Activated CD4-positive, alpha-beta T cell treated with anti-CD3 and anti-CD28 coated beads for 24 hours (primary cell): ENCODE measurements at places on chromosomes 2 and 18.

- no peak for DNase-seq
Measured at GRCh38 chr2:211487733-211488132, 931.3 kb downstream of the CPS1 start.

GRCh38 chr18:43022874-43023273 is 92.6 kb downstream of the RIT2 start:
- DNase-seq = no peak

DNA sequence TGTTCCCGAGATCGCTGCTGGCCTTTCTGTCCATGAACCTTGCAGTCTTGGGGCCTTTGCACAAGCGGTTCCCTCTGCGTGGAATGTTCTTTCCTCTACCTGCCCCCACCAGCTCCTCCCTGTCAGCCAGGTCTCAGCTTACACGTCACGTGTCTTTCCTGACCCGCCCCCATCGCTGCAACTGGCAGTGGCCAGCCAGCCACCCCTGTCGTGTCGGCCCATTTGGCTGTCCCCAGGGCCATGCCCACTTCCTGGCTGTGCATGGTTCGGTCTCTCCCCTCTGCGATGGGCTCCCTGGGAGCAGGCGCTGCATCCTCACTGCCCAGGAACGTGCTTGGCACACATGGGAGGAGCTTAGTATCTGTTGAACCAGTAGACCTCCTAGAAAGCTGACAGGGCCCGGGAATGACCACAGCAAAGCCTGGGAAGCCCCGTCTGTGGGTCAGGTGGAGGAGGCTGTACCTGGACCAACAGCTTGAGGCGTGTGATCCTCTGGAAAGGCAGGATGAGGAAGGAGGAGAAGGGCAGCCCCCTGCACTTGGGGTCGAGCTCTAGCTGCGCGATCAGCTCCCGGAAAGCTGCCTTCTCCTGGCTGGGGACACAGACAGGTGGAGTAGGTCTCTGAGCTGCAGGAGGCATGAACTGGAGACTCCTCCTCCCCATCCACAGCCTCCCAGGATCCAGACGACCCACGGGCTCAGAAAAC is 21.0 kb downstream of the SNORC start:
- no peak for DNase-seq

GRCh38 chr2:238260883-238261282 is 21.0 kb upstream of the HES6 start:
- no peak for DNase-seq

DNA sequence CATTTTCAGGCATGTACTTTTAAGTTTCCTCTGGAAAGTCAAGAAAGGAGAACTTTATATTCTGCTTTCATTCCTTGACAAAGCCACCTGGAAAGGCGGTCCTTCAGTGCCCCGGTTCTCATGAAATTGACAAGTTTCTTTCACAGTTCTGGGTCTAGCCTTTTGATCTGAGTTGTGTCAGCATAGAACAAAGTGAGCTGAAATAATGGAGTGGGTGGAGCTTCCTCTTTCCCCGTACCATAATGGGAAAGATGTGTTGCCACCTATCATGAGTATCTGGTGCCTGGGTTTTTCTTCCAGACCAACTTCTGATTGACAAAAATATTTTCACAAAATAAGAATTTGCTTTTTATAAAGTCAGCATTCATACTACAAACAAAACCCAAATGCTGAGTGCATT is 49.3 kb downstream of the PTRHD1 start:
- no peak for DNase-seq

GRCh38 chr18:777021-777420 is 35.0 kb downstream of the YES1 start:
- no peak for DNase-seq

- DNase-seq = no peak
Measured at GRCh38 chr2:121898483-121898882, 143.0 kb downstream of the TSN start.

- DNase-seq = no peak
Measured at GRCh38 chr18:39969803-39970494, 1985.1 kb upstream of the PIK3C3 start.

DNA sequence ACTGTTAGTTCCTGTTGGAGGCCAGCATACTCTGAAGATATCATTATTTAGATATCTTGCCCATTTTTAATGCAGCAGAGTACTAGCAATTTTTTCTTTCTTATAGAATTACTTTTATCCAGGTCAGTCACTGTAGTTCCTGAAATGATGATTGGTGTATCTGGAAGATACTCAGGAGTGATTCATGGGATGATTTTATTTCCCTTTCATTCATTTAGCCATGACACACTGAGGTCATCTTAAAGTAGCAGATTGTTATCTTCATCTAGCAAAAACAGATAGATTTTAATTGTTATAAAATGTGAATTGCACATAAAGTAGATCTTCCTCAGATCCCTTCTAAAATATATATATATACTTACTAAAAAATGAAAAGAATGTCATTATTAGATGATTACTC is 109.1 kb downstream of the PIK3C3 start:
- no peak for DNase-seq

GRCh38 chr2:69911985-69912563 is 2.8 kb upstream of the MXD1 start:
- no peak for DNase-seq

DNA sequence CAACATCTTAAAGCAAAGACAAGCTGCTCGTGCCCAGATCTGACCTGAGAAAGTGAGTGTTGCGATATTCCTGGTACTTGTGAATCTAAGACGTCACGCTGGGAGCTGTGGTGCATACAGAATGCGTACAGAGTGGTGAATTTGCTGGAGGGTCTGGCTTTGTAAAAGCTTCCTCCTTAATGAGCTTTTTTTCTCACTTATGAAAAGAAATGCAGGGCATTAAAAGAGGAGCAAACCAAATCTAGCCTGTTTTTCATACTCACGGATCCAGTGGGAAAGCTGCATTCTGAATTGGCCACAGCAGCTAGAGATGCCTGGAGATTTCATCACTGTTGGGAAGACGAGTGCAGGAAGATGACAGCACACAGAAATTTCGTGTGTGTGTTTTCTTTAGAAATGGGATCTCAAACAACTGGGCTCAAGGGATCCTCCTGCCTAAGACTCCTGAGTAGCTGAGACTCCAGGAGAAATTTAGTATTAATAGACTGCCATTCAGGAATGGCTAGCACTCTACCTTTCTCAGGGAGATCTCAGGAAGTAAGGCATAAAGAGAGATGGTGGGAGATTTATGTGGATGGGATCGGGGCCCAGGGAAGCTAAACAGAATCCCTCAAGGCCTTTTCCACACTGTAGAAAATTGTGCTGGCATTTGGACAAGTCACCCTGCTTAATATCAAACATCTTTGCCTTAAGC is 181.3 kb downstream of the ALPK2 start:
- no peak for DNase-seq

- no peak for DNase-seq
Measured at GRCh38 chr2:207847807-207848544, 78.3 kb upstream of the FZD5 start.

DNA sequence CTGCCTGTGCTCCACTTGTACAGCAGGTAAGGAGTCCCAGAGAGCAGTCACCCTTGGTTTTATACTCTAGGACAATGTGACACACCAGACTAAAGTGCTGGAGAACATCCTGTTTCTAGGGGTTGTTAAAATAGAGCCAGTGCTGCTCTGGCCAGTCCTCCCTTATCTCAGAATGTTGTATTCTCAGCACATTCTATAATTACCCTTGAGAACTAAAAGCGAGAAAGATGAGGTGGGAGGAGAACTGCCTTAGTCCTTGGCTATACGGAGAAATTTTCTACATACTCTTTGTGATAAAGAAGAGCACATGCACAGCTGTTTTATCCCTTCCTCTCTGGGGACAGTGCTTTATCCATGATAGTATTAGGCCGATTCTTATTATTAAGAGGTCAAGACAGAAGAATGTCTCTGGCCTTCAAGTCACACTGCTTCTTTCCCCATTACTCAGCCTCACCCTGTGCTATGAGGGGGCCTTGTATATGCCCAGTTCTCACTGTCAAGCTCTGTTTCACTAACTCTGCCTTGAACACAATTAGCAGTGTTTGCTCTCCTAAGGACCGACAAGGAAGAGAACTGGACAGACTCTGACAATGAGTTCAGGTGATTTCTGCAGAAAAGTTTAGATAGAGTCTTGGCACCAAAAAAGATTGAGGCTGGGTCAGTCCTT is 385.8 kb downstream of the TRIB2 start:
- DNase-seq = no peak

DNA sequence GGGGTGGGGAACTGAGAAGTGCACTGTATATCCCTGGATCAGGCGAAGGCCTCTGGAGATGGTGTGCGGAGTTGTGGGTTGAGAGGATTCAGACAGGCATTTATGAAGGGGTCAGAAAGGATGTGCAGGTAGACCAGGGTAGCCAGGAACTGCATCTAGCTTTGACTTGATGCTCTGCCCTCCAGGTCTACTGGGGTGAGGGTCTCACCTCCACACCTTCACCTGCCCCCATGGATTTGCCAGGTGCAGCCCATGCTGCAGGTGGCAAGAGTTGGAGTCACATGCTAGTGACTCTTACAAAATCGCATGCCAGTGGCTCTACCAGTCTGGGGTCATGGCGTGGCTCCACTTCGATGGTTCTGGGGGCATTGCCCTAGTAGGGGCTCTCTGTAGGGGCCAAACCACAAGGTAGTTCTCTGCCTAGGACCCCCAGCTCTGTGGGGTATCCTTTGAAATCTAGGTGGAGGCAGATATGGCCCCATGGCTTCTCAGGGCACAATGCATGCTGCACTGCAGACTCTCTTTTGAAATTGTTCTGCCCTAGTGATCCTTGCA is 18.9 kb upstream of the KCNF1 start:
- DNase-seq = no peak

- no peak for DNase-seq
Measured at GRCh38 chr2:96864343-96865091, 5.4 kb downstream of the SEMA4C start.

DNA sequence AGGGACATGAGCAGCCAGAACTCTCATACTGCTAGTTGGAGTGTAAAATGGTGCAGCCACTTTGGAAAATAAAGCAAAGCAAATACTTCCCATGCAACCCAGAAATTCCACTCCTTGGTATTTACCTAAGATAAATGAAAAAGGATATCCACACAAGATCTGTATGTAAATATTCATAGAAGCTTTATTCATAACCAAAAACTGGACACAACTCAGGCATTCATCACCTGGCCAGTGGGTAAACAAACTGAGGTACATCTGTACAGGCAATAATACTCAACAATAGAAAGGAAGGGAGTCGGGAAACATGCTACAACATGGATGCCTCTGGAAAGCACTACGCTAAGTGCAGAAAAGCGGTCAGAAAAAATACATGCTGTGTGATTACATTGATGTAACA is 2.5 kb upstream of the LOXHD1 start:
- no peak for DNase-seq

DNA sequence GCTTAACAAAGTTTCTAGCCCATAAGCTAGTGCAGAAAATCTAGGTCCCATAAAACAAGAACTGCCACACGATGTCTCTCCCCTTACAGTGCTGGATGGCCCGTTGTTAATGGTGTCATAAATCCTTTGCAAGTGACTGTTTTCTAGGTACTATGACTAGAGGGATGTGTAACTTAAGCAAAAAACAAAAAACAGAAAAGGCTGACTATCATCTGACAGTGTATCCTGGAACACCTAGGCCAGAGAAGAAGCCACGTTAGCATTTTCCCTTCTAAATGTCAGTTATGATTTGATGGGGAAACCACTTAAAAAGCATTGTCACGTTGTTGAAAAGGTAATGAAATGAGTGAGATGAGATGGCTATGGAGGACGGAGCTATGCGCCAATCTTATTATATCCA is 2.4 kb downstream of the CASP8 start:
- DNase-seq = no peak

DNA sequence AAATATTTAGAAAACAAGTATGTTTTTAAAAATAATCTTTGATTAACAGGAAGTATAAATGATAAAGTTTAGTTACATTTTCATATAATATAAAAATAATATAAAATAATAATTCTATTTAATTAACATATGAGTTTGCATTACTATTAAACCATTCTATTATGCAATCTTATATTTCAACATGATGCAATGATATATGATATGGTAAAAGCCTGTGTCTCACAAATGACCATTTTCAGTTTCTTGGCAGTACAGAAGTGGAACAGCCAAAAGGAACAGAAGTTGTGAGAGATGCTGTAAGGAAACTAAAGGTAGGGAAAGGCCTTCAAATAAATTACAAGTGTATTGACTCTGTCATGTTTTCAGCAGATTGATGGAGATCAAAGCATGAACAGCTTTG is 230.8 kb downstream of the GULP1 start:
- no peak for DNase-seq

DNA sequence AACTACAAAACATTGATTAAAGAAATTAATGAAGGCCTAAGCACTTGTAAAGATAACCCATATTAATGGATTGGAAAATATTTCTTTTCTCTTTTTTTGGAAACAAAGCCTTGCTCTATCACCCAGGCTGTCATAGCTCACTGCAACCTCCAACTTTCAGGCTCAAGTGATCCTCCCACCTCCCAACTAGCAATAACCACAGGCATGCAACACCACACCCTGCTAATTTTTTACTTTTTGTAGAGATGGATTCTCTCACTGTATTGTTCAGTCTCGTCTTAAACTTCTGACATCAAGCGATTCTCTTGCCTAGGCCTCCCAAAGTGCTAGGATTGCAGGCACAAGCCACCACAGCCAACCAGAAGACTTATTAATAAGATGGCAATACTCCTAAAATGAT is 73.4 kb upstream of the NDUFV2 start:
- DNase-seq = no peak

GRCh38 chr18:8548186-8548585 is 61.1 kb upstream of the RAB12 start:
- no peak for DNase-seq

- no peak for DNase-seq
Measured at GRCh38 chr2:95670686-95671085, 78.9 kb downstream of the TRIM43 start.

DNA sequence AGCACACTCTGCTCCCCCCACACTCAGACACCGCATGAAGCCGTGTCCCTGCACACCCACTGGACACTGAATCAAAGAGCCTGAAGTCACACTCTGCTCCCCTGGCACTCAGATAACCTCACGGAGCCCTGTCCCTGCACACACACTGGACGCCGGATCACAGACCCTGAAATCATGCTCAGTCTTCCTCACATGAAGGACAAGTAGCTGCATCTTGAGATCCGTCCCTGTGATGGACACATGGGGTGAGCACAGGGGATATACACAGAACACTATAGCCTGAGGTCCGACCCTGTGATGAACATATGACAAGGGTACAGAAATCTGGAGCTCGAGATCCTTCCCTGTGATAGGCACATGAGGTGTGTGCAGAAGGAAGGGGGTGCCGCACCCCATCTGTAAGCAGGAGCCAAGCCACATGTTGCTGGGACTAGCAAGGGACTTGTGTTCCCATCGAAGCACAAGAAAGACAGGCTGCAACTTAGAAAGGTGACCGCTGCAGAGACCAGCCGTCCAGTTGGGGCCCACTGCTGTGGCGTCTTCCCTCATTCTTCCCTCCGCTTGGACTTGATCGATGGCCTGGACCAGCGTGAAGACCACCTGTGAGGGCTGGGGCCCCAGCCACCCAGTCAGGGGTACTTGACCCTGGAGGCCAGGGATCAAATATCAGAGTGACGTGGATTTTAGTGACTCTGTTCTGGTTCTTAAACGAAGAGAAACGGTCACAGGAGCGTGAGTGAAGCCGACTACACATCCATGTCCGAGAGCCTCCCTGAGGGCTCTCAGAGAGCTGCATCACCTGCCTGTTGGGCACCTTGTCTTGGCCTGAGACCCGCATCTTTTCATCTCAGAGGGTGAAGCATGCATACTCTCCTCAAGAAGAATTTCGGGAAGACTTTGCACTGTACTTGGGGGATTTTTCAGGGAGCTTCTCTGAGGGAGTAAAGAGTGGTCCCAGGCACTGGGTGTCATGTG is 391.7 kb upstream of the SALL3 start:
- no peak for DNase-seq
